ENCODE measurements at places on chromosomes 3 and 15.

DNA sequence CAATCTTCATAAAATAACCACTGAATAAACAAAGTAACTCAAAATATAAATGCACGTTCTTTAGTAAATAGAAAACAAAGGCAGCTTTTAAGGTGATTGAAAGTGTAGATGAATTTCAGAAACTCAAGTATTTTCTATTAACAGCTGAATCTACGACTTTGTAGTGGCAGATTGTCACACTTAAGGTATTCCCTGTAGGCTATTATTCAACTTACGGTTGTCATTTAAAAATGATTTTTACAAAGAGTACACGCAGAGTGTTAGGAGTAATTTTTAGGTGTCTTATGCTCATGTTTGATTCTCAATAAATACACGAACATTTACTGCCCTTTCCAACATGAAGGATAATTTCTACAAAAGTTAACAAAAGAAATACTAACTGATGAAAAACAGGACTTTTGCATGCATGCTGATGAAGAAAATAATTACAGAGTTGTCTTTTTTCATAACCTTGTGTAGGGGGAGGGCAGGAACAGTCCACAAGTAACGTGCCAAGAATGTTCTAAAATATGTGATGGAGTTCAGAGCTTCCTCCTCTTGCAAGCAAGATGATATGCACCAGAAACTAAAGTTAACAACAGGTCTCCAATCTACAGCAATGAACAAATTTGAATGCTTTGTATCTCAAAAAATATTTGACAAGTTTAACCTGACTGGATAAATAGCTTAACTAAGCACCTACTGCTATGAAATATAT, 16.7 kb downstream of the DCBLD2 start:
- peak; percentile 21 for DNase-seq

DNA sequence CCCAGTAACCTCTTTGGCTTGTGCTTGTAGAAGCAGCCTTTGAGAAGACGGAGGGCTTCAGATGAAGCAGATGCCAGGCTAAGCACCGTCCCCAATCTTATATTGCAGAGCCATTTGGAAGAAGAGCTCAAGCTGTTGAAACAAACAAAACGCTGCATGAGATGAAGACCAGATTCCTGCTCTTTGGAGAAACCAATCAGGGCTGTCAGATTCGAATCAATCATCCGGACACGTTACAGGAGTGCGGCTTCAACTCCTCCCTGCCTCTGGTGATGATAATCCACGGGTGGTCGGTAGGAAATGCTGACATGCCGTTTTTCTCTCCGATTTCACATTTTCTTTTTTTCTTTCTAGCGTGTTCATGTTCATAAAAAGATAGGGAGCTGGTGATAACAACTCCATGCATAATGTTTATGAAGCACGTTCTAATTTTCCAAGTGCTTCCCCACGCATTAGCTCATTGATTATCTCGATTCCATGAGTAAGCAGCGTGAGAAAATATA, 106.5 kb downstream of the LIPC start:
- no peak for DNase-seq

DNA sequence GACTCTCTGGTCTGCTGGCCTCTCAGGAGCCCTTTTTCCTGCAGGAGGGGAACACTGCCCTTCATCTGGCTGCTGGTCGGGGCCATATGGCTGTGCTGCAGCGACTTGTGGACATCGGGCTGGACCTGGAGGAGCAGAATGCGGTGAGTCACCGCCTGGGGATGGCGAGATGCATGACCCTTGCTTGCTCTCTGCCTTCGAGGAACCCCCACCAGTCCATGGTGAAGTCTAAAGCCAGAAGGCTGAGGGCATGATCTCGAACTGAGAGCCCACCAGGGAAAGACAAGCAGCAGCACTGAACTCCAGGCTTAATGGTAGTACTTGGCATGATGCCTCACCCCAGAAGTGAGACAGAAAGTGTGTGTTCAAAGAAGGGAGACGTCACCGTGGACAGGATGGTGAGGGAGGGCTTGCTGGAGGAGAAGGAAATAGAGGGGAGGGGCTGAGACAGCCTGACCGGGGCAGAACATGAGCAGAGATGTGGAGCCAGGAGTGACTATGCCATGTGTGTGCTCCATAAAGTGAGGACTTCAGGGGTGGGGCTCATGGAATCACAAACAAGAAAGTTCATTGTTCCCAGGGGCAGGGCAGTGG, 19.2 kb downstream of the ANKDD1A start:
- peak; percentile 80 for DNase-seq

DNA sequence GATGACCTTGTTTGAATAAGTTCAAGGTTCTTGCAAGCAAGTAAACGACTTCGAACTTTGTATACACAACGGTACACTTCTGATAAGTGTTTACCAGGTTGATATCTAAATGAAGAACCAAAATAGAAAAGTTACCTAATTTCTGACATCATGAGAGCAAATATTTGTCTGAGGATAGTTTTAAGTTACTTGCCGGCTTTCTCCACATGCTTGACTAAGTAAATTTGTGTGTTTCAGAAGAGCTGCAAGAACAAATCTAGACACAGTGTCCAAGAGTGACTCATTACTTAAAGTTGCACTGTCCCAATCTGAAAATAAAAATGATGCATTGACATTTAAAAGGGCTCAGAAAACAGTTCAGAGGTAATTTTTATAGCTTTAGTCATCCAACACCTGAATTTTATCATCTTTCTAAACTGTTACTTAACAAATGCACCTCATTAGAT, 115.1 kb downstream of the HERC1 start:
- DNase-seq: peak; percentile 63

- DNase-seq: peak; percentile 73
Measured at GRCh38 chr3:165491487-165491886, 295.3 kb upstream of the SLITRK3 start.

- no peak for DNase-seq
Measured at GRCh38 chr15:76418352-76419140, 82.0 kb downstream of the ISL2 start.

- DNase-seq: no peak
Measured at GRCh38 chr15:47388299-47388698, 329.0 kb upstream of the SEMA6D start.

DNA sequence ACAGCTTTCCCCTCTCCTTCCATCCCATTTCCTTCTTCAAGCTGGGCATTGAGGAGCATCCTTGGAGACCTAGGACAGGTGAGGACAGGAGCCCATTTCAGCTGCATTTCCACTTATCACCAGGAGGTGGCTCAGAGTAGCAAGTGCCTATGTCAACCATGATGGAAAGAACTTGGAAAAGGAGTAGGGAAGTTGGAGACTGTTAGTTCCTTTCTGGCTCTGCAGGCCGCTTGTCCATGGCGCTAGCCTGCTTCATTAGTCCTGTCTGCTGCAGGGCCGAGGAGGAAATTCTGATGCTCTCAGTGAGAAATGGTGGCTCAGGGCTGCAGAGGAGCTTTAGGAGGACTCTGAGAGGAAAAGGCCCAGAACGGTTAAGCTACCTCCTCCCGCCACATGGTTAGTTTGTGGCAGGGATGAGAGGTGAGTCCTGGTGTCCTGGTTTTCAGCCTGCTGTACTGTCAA, 7.0 kb upstream of the CD276 start:
- peak; percentile 75 for DNase-seq

GRCh38 chr3:160977773-160978172, 127.4 kb downstream of the B3GALNT1 start:
- no peak for DNase-seq

- DNase-seq: peak; percentile 97
Measured at GRCh38 chr15:39171944-39172368, 408.9 kb upstream of the THBS1 start.

DNA sequence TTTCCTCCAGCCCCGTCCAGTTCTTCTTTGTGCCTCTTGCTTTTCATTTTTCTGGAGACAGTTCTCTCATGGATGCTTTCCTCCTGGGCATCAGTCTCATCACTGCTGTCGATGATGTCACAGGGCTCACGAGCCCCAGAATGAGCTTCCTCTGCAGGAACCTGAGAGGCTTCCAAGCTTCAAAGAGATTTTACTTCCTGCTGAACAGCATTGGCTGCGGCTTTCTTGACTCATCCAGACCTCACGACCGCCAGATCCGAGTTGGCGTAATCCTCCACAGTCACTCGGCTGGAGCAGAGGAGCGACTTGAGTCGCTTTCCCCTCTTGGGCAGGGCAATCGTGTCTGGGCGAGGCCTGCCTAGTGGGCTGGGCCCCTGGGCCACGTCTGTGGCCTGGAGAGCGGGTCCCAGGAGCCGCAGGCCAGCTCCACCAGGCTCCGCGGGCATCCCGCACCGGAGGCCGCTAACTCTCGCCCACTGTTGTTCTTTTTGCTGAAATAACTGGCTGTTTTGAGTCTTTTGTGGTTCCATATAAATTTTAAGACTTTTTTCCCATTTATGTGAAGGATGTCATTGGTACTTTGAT, 20.8 kb upstream of the FAN1 start:
- no peak for DNase-seq

DNA sequence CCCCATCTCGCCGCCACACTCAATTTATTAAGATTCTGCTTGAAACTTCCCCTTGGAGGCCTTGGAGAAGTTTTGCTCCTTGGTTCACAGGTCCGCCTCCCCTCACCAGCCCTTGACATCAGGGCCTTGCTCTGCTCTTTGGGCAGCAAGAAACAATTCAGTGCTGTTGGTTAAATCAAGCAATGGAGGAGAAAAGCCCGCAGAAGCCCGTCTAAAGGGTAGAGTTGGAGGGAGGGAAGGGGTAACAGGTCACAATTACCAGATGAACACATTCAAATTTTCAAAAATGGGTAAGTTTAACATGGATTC, 429 bp downstream of the PARP9 start:
- DNase-seq: peak; percentile 37

DNA sequence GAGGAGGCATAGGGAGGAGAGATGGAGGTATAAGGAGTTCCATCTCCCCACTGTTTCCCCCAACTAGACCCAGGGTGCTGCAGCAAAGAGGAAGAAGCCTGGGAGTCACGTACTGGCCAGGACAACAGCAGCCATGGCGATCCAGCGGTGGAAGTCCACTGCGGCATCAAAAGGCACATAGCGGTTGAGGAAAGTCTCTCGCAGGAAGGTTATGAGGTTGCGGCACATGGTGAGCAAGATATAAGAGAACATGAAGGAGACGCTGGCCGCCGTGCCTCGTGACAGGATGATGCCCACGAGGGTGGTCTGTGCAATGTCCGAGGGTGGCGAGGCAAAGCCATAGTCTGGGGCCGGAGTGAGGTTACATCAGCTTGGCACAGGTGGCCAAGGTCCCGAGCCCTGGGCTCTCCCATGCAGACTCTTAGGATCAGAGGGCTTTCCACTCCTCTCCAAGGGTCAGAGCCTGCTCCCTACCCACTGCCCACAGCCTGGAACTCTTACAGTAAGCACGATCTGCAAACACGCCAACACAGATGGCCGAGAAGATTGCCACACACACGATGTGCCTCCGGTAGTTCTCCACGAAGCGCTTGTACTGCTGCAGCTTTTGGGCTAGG, 14.3 kb downstream of the DUOX2 start:
- DNase-seq: no peak

GRCh38 chr15:52652286-52652685, 26.9 kb downstream of the ATOSA start:
- DNase-seq: peak; percentile 12

GRCh38 chr15:78396186-78396814, 41.7 kb upstream of the IREB2 start:
- DNase-seq: no peak

- no peak for DNase-seq
Measured at GRCh38 chr3:81095956-81096355, 665.5 kb downstream of the GBE1 start.

GRCh38 chr3:40191251-40191650, 118.3 kb upstream of the EIF1B start:
- no peak for DNase-seq

GRCh38 chr3:179956416-179956830, 80.3 kb downstream of the PEX5L start:
- DNase-seq: no peak

GRCh38 chr3:18635215-18635614, 210.1 kb upstream of the SATB1 start:
- DNase-seq: no peak

DNA sequence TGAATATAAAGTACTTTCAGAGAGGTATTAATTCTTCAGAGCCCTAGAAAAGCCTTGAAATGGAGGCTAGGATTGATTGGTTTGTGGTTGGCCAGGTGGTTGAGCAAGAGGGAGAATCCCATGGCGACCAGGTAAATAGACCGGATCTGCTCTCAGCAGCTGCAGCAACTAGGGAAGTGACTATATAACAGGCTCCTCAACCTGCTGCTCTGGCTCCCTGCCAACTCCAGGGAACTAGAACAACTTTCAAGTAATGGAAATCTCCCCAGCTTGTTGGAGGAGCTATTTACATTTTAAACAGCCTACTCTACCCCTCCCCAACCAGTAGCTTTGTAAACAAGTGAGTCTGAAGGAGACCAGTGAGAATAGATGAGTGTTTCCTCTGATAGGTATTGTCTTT, 121.8 kb upstream of the CADM2 start:
- DNase-seq: no peak

GRCh38 chr3:177426878-177427495, 229.7 kb upstream of the TBL1XR1 start:
- DNase-seq: no peak

DNA sequence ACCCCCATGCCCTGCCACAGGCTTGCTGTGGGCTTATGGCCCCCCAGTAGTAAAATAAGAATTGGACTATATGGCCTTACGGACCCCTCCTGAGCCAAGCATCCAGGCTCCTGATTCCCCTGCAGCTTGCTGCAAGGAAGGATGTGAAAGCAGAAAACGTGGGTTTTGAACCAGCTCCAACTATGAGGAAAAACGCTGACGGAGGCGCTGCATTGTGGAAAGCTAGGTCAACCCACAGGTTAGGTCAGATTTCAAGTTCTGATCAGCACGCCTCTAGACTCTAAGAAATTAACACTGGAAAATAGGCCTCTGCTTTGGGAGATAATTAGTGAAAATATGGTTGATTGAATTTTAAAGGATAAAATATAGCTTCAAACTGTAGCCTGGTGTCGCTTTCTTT, 195.4 kb upstream of the HES1 start:
- DNase-seq: no peak

- no peak for DNase-seq
Measured at GRCh38 chr3:114393367-114394072, 99.7 kb downstream of the TIGIT start.

GRCh38 chr3:161319867-161320266, 51.5 kb downstream of the SPTSSB start:
- no peak for DNase-seq

- no peak for DNase-seq
Measured at GRCh38 chr3:183613366-183614285, 21.8 kb upstream of the KLHL24 start.

- DNase-seq: no peak
Measured at GRCh38 chr3:52712291-52713212, 6.6 kb downstream of the SPCS1 start.

DNA sequence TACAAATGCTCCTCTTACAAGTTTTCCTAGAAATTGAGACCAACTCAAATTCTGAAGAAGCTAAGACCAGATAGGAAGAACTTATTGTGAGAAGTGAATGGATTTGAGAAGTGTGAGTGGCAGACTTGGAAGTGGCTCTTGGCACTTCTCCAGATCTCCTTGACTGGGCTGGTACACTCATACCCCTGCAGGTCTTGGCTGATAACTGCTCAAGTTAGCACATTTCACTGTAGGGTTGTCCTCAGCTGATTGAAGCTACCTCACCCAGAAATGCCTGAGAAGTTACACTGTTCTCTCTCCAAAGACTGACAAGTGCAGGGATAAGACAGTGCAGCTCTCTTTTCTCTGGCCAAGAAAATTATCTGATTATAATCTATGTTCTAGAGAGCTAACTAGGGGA, 16.5 kb upstream of the CLDN1 start:
- peak; percentile 60 for DNase-seq

Measured in mesenchymal stem cell (in vitro differentiated cells and primary cell).